ENCODE measurements at places on chromosomes 16 and 17.

DNA sequence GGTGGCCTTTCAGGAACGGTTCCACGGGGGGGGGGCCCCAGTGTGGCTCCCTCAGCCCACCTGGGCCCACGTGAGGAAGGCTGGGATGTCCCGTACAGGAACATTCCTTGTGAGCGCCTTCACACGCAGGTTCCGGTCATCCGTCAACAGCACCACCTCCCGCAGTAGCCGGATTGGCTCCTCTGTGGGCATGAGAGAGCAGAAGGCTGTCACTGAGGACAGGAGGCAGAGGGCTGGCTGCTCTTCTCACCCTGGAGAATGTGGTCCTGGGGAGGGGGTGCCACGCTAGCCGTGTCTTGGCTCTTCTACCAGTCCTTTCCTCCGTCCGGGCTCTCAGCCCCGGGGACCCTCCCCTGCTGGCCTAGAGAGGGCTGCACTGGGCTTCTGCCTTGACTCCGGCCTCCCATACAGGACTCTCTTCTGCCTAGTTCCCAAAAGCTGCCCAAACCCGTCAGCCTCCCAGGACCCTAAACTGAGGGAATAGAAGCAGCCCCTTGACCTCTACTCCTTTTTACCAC lies 6.6 kb downstream of the HIC1 start:
- DNase-seq, result no peak

GRCh38 chr16:63530974-63531373 lies 1494.7 kb upstream of the CDH8 start:
- DNase-seq, result no peak

DNA sequence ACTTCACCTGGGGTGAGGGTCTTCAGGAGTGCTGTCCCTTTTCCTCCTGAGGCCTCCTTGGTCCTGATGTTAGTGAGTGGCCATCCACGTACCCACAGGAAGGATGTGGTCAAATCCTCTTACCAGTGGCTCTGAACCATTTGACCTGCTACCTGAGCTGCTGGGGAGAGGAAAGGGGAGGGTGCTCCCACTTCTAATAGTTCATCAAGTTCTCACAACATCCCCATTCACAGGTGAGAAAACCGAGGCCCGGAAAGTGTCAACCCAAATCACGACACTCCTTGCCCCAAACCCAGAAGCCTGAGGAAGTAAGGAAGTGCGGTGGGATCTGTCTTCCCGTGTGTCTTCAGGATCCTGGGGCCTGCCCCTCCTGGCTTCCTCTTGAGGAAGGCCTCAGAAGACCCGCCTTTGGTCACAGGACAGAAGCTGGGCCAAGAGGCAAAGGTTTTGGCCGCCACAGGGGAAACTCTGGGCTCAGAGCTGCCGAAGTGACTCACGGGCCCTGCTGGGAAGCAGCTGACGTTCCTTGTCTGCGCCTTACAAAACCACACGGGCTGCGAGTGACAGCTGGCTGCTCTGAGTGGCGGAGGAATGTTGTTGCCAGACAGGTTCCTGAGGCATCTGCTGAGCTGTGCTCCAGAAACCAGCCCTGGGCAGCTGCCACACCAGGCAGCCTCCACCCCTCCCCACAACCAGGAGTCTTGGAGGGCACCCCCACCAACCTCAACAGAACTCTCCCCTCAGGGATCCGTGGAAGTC lies 13.9 kb upstream of the KIFC3 start:
- no peak for DNase-seq

DNA sequence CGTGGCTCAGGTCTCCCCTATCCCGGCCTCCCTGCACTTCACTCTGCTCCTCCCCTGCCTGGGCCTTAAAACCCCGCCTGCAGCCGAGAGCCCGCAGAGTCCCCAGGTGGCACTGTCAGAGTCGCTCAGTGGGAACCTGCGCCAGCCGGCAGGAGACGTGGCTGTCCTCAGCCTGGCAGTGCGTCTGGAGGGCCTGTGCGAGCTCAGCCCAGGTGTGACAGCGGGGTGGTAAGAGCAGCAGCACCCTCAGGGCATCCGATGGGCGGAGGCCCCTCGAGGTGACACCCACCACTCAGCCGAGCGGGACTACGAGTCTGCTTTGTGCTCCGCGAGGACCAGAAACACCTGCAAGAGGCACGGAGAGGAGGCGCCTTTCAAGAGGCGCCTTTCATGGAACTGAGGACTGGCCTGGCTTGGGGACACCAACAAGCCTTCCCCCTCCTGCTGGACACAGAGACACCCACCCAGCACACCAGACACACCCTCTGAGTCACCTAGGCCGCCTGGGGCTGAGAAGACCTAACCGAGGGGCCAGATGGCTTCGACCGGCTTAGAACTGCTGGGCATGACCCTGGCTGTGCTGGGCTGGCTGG lies at the start of gene CLDN9:
Gene CLDN9 (plus strand): TSS at position 96 of the 593 bp plus-strand sequence. CDS start 440 bp downstream, at position 536.
- no peak for DNase-seq

- DNase-seq, result no peak
Observed at GRCh38 chr16:68936736-68937631, 93.7 kb downstream of the TANGO6 start.

- DNase-seq, result peak; percentile 60
Observed at GRCh38 chr17:8225813-8226535, 15.6 kb upstream of the AURKB start.

DNA sequence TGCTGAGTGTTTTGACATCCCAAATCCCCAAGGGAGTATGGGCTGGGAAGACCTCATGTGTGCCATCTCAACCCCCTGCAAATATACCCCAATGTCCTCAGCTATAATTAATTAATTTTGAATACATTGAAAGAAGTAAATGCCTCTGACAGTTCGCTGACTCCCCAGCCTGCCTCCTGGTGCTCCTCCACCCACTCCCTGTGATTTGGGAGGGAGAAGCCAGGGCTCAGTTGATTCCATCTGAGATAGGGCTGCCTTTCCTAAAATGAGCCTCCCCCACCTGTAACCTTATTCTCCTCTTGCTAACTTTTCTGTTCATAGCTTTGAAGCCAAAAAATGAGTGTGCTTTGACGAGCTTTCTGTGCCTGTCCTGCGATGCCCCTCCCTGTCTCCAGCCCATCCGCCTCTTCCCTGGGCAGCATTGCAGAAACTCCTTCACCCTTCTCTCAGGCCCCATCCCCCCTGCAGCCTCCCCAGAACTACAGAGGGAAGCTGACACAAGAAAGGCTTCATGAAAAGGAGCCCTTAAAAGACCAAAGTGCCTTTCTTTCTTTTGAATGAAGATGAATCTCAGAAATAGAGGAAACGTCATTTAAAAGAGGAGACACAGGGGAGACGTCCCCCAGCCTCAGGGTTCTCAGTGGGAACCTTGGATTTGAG lies 70.3 kb downstream of the HLF start:
- no peak for DNase-seq

DNA sequence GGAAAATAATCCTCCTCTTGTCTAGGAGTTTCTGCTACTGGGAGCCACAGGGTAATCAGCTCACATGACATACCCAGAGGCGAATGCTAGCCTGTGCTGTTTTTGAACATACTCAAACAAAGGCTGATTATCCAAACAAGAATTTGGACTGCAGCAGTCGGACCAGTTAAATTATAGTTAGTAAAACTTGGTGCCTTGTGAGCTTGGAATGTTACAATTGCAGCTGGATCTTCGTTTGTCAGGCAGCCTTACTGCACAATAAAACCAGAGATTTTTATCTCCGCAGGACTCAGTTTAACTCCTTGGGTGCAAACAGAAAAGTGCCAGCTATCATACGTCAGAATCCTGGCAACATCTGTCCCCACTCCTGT lies 163.8 kb upstream of the TBX2 start:
- DNase-seq, result peak; percentile 35

GRCh38 chr16:80806927-80807340 lies 2.5 kb upstream of the CDYL2 start:
- no peak for DNase-seq

- no peak for DNase-seq
Observed at GRCh38 chr16:80046261-80046660, 445.7 kb upstream of the MAF start.

- no peak for DNase-seq
Observed at GRCh38 chr16:66481943-66482390, 54.9 kb downstream of the BEAN1 start.

- no peak for DNase-seq
Observed at GRCh38 chr17:43936434-43936833, 5.8 kb downstream of the PPY start.

DNA sequence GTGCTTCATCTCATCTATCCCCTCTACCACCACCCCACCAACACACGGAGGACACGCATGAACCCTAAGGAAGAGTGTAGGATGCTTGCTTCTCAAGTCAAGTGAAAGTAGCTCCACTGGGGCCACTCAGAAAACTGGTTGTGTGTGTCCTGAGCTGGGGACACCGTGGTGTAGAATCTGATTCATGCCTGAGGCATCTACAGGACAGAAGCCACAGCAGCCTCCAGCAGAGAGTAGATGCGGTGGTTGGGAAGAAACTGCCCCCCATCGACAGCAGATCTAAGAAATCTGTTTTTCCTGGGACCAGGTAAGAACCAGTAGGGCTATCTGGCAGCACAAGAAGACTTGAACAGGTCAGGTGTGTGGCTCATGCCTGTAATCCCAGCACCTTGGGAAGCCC lies 51.9 kb upstream of the HLF start:
- no peak for DNase-seq

- no peak for DNase-seq
Observed at GRCh38 chr17:27471321-27472269, 15.3 kb downstream of the KSR1 start.

GRCh38 chr17:2784864-2785263 lies 11.4 kb upstream of the RAP1GAP2 start:
- DNase-seq, result no peak

GRCh38 chr17:79840269-79840988 lies 1.2 kb upstream of the CBX4 start:
- DNase-seq, result peak; percentile 70

DNA sequence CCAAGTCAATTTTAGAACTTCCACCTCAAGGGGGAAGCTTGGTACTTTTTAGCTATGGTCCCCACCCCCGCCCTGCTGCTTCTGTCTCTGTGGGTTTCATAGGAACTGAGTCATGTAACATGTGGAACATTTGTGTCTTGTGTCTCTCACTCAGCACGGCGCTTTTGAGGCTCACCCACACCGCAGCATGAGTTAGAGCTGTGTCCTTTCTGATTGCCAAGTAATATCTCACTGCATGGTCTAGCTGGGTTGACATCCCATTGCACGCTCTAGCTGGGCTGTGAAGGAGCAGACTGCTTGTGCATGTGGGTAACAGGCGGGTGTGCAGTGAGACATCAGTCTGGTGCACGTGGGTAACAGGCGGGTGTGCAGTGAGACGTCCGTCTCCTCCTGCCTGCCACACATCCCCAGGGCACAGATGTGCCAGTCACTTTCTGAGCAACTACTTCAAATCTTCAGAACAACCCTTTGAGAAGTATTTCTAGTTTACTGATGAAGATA lies 26.4 kb upstream of the SLC7A5 start:
- DNase-seq, result no peak

- no peak for DNase-seq
Observed at GRCh38 chr17:33013596-33014375, 22.1 kb downstream of the SPACA3 start.

GRCh38 chr16:62814891-62815290 lies 778.7 kb upstream of the CDH8 start:
- DNase-seq, result no peak

GRCh38 chr17:31200287-31200686 lies 96.8 kb downstream of the OMG start:
- no peak for DNase-seq

DNA sequence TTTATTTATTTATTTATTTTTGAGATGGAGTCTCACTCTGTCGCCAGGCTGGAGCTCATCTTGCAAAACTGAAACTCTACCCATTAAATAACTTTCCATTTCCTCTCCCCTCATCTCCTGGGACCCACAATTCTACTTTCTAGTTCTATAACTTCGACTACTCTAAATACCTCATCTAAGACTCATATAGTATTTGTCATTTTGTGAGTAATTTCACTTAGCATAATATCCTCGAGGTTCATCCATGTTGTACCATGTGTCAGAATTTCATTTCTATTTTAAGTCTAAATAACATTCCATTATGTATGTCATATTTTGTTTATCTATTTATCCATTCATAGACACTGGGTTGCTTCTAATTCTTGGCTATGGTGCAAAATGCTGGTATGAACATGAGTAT lies 5.1 kb upstream of the NT5M start:
- no peak for DNase-seq

GRCh38 chr16:25052530-25052929 lies 37.4 kb upstream of the ARHGAP17 start:
- no peak for DNase-seq

DNA sequence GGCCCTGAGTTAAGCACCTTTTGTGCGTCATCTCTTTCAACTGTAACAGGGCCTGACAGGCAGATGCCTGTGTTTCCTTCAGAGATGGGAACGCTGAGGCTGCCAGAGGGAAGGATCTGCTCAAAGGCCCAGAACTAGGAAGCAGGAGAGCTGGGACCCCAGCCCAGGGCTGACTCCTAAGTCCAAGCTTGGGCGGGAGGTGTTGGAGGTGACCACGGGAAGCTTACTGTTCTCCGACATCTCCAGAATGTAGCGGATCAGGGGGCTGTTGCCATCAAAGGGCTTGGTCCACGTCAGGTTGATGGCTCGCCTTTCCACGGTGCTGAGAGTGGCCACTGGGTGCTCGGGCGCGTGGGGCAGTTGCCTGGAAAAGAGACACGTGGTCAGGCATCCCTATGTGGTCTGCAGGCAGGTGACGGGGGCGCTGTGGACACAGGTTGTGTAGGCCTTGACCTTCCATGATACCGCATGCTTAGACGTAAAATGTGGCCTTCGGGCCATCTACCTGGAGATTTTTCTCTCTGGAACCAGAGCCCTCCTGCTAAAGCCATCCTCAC lies 111.4 kb upstream of the CDC42EP4 start:
- DNase-seq, result no peak

- DNase-seq, result no peak
Observed at GRCh38 chr16:11799509-11800381, 2.7 kb upstream of the ZC3H7A start.

DNA sequence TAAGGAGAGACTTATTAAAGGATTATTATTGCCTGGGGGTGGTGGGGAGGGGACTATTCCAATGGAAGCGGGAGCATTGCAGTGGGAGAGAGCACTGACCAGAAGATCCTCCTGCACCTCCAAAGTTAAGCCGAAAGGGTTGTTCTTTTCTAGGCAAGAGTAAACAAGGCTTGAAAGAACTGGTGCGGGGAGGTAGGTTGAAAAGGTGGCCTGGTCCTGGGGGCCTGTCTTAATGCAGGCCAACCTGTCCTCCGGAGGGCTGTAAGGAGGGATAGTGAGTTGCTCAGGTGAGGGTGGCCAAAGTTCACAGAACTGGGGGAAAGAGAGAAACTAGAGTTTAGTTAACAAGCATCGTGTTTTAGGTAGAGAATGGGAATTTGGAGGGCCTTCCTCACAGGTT lies 65.3 kb downstream of the RAB11FIP4 start:
- DNase-seq, result no peak

- DNase-seq, result no peak
Observed at GRCh38 chr16:67966549-67967182, 1.8 kb downstream of the SLC12A4 start.

- DNase-seq, result no peak
Observed at GRCh38 chr16:71708696-71709095, 15.8 kb downstream of the PHLPP2 start.

- DNase-seq, result no peak
Observed at GRCh38 chr17:42781639-42782165, 1.3 kb downstream of the WNK4 start.

GRCh38 chr17:12431188-12431587 lies 234.5 kb upstream of the MYOCD start:
- no peak for DNase-seq

GRCh38 chr16:75616521-75617010 lies 6.5 kb downstream of the ADAT1 start:
- no peak for DNase-seq

Measured in NCI-H526 (cell line).